ENCODE measurements at places on chromosomes 7 and 10.

DNA sequence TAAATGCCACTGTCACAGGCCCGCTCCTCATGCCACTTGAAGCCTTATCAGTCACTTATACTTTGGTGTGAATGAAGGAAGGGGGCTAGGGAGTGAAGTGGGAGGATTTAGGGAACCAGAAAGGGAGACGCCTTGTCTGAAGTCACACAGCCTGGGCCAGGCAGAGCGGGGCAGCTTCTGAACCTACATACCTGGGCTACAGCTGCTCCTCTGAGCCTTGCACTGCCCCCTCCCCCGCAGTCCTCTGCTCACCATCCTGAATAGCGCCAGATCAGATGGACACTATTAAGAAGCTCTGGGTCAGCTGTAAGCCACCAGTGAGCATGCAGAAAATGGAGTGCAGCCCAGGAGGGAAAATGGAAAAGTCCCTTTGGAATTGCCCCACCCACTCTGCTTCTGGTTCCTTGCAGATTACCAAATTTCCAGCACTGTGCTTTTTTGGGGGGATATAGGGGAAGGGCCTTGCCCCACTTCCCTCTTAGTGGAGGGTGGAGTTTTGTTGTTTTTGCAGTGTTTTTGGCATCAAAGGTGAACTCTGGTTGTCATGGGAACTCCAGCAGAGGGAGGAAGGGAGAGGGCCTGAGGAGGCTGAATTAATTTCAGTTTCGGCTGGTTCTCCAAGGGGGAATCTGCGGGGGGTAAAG is 35.0 kb upstream of the ADCYAP1R1 start:
- DNase-seq: no peak

GRCh38 chr10:33396938-33397337 is 62.5 kb upstream of the NRP1 start:
- DNase-seq: no peak

GRCh38 chr10:31318854-31319601 is at the start of gene ZEB1:
TSS of gene ZEB1 (plus strand) at chr10:31319216. CDS start at chr10:31319235, 19 bp downstream.
- DNase-seq: peak; percentile 79

GRCh38 chr10:3533296-3533695 is 251.7 kb downstream of the KLF6 start:
- no peak for DNase-seq

DNA sequence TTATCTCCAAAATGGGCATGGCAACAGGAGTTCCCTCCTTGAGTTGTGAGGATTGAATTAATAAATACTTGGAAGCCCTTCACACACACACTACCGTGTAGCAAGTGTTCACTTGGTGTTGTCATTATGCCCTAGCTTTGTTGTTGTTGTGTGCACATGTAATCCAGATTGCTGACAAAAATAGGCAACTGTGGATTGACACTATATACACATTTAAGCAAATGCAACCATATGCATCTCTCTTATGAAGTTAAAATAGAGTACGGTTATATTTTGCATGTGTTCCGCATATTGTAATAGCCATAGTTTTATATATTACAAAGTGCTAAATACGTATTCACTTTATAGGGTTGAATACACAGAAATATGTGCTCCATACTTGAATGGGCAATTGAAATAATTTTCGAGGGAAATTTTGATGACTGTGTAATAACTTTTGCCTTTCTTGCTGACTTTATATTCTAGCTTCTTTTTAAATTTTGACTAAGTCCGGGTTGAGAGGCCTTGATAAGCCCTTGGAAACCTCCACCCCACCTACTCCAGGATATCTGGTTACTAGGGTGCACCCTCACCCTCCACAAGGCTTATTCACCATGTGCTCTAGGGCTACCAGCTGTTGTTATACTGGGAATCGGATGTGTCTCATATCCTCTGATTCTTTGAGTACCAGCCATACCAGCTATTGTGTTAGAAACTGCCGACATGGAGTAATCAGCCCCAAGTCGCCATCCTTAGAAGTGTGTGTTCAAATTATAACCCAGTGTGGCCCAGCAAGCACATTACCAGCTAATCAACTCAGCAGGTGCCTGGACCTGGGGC is 265.0 kb downstream of the CAMK1D start:
- no peak for DNase-seq

DNA sequence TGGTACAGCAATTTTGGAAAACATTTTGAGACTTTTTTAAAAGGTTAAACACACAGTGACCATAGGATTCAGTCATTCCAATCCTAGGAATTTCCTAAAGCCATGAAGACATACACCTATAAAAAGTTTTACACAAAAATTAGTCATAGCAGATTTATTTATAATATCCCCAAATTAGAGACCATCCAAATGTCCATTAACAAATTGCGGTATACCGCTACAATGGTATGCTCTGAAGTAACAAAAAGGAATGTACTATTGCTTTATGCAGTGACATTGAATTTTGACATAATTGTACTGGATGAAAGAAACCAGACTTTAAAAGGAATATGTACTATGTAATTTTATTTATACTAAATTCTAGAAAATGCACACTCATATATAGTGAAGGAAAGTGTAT is 362.8 kb downstream of the HGF start:
- no peak for DNase-seq

DNA sequence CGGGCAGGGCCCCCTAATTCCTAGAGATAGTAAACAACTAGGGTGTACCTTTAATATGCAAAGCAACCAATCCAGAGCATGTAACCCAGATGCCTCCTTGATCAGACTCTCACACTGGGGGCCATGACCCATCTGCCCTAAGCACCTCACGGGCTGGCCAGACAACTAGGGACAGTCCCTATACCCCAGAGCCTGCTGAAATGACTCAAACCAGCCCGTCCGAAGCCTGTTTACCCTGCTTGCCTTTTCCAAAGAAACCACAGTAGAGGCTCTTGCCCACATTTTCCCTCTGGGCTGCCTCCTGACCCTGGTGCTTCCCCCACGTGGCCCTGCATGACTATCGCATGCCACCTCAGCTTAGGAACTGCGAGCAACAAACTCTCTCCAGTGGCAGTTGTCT is 46.2 kb downstream of the RGS10 start:
- DNase-seq: no peak

Measured in KBM-7 (cell line).